NCI-H2081 (cell line): ENCODE measurements at places on chromosomes 5 and 9.

DNA sequence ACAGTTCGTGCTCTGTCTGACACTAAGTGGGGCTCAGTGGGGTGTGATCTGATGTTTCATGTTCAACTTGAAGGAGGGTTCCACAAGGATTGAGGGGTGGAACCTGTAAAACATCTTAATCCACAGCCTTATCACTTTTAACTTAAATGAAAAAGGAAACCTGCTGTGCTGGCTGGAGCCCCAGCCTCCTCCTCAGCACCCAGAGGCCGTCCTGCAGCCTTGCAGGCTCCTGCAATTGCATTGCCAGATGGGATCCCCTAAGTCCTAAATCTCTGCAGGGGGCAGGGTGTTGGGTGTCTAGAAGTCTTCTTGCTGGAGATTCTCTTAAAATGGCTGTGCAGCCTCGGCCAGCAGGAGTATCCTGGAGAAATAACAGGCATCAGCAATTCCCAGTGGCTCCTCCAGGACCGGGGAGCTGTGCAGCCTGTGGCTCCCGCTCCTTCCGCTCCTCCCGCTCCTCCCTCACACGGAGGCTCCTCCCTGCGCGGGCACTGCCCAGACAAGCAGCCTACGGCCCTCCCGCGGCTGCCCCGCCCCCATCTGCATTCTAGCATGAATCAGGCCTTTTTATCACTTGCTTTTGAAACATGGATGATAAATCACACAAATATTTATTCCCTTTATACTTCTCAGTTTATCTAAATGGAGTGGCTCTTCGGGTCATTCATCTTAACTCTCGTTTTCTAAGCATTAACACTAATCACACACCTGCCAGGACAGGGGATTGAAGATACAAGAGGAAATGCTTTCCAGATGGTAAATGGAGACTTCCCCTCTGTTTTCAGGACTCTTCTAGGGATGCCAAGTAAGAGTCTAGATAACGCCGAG is 131.0 kb downstream of the ADAMTS16 start:
- DNase-seq: peak; percentile 5

- no peak for DNase-seq
Observed at GRCh38 chr9:38032266-38033110, 36.5 kb downstream of the SHB start.

GRCh38 chr5:74664551-74664950 is 20.5 kb upstream of the HEXB start:
- DNase-seq: peak; percentile 20

DNA sequence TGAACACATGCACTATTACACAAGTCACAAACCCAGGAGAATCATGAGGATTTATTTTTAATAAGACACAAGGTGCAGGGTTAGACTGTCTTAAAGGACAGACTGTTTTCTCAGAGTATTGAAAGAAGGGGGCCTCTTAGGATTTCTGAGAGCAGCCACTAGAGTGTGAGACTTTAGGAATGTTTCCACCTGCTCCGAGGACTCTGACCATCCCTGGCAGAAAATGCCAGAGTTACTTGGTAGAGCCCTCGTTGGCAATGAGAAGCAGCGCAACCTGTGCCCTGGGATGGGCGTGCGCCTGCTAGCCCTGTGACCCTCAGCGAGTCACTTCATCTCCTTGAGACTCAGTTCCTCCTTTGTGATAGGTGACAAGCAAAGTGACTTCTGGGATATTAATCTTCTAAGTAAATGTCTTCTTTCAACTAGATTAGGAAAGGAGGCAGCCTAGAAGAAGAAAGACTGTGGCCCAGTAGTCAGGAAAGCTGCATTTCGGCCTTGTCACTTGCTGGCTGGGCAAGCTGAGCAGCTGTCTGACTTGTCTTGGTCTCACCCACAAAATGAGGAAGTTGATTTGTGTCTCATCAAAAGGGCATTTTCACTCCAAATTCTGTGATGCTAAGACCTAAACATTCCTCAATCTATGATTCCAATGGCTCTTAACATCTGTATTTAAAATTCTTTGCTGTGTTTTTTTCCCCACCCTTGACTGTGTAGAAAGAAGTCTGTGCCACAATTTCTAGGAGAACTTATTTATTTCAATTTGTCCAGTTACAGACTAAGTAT is 60.5 kb downstream of the PTCD2 start:
- DNase-seq: no peak

GRCh38 chr9:133636902-133637301 is 739 bp downstream of the DBH start:
- DNase-seq: no peak

DNA sequence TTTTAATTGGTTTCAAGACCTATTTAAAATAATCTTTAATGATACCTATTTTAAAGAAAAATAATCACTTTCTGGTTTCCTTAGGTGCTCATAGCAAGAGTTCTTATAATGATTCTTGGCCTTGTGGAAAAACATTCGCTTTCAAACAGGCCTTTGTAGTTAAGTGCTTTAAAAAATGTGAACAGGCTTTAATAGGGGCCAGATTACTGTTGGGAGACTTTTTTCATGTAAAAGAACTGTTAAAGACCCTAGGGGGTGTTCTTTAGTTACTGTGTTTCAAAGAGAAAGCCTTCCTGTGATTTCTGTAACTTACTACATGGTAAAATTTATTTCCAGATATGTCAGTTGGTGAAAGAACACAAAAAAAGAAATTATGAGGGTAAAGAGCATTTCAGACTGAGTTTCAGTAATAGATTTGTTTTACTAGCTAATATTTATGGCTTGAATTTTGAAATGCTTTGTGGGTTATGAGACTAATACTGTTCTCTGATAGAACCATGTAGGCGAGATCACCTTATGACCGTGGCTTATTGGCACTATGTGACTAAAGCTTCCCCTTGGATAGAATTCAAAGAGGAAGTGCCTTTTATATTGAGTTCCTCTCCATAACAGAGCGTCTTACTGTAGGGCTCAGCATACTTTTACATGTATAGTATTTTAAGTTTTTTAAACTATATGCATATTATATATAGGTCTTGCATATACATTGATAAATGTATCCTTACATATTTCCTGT is 70.7 kb downstream of the CSNK1G3 start:
- DNase-seq: no peak

- DNase-seq: no peak
Observed at GRCh38 chr5:67102708-67103107, 93.9 kb downstream of the CD180 start.

DNA sequence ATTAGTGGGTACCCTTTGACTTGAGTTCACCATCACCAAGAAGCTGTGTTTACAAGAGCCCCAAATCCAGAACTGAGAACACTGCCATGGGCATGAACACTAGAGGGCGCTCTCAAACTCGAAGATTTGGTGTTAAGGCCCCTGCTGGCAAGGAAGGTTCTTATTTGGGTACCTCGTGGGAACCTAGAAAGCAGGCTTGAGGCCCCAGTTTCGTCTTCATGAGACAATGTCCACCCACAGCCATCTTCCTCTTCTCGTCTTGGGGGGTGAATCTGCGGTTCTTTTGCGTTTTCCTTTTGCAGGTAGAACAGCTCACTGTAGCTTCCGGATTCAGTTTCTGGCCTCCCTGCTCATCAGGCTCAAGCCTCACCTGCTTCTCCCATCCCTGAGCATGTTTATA is 184.0 kb downstream of the SEMA5A start:
- peak; percentile 69 for DNase-seq
